ENCODE measurements at places on chromosomes 6 and 20.

- no peak for DNase-seq
These were observed 36.8 kb downstream of the ZMYND8 start for GRCh38 chr20:47319517-47320252.

GRCh38 chr20:62825986-62826645 lies 9.3 kb downstream of the COL9A3 start:
- no peak for DNase-seq

GRCh38 chr6:126529637-126530362 lies 189.9 kb downstream of the CENPW start:
- no peak for DNase-seq

DNA sequence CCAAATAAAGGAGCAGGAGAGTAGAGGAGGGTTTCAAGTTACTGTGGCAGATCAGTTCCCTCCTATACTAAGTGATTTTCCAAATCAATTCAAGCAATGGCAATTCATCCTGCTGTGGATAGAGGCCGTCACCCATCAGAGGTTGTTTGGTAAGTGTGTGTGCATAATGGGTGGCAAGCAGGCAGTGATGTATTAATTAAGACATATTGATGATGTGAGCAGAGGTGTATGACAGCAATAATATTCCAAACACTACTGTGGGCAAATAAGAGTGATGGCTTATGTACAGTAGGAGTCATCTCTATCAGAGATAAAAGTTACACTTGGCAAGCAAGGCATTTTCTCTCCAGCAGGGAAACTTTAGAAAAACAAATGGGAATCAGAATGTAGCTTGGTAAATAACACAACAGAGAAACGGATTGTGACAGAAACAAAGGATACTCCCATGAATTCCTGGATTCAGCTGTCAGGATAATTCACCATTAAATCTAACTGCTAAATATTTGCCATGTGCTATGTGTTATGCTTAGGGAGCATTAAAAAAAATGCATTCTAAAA lies 196.3 kb downstream of the KHDC1L start:
- DNase-seq: no peak

- no peak for DNase-seq
These were observed 40.6 kb downstream of the SH3BGRL2 start for GRCh38 chr6:79671600-79672266.

DNA sequence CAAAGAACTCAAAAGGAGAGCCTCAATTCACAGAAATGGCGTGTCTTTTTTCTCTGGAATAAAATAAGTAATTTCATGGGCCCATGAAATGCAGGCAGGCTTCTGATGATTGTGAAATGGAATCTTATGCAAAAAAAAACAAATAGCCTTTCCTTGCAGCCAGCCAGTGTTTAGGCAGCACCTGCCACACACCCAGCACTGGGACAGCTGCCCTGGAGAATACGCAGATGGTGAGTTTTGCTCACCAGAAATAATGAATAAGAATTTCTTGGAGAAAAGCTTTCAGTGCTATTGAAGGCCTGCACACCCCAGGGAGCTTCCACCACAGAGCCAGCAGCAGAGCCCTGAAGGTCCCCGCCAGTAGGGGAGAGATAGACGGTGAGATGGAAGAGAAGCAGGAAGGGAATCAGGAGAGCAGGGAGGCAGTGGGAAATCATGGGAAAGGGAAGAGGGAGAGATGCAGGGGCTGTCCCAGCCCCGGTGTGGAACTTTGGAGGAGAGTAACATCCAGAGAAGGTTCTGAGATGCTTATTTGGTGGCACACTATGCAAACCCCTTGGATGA lies 54.9 kb downstream of the PXDC1 start:
- no peak for DNase-seq
